ENCODE measurements at places on chromosomes 7 and 10.

DNA sequence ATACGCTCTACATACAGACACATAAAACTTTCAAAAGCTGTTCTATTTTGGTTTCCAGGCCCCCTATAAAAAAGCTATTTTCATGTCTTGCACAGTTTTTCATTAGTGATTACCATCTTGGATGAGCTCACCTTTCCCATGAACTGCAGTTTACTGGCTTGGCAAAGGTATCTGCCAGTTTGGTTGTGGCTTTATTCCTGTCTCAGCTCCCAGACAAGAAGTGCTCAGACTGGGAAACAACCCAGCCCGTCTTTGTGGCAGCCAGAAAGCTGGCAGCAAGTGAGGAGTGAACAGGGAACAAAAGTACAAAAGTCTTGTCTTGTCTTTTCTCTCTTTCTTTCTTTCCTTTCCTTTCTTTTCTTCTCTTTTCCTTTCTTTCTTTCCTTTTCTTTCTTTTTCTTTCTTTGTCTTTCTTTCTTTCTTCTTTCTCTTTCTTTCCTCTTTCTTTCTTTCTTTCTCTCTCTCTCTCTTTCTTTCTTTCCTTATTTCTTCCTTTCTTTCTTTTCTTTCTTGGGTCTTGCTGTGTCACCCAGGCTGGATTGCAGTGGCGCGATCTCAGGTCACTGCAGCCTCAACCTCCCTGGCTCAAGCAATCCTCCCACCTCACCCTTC, 138.8 kb downstream of the CFAP58 start:
- no peak for DNase-seq

DNA sequence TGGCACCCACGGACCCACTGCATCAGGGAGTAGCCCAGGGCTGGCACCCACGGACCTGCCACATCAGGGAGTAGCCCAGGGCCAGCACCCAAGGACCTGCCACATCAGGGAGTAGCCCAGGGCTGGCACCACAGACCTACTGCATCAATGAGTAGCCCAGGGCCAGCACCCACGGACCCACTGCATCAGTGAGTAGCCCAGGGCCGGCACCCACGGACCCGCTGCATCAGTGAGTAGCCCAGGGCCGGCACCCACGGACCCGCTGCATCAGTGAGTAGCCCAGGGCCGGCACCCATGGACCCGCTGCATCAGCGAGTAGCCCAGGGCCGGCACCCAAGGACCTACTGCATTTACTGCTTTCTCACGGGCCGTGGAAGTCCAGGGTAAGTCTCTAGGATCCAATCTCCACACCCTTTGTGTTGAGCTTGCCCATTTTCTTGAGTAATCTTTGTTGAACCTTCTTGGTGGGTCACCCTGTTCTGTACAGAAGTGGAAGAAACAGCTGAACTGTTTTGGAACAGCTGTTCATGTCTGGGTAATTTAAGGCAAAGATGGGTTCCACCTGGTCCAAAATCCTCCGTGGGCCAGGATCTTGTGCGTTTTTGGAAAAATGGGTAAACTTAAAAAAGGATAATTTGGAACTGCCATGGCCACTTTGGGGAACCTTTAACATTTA, 69.0 kb downstream of the VIPR2 start:
- no peak for DNase-seq

DNA sequence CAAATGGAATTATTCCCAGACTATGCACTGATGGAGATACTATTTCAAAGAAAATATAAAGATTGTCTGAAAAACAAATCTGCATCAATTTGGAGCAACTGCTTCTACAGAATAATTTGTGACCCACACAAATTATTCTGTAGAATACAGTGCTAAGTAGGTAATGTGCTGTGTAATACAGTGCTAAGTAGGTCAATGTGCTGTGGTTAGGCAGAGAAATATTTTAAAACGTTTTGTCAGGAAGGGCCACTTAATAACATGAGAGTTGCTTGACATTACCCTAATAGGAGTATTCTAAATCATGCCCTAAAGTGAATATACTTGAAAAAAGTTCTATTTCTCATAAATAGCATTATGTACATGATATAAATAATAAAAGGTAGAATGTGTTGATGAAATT, 116.5 kb upstream of the KCND2 start:
- DNase-seq, result no peak

- DNase-seq, result no peak
These were observed 2.2 kb downstream of the PLPP4 start for GRCh38 chr10:120459185-120459584.

- DNase-seq, result no peak
These were observed 73.9 kb downstream of the KAT6B start for GRCh38 chr10:74900297-74900696.

GRCh38 chr7:126716321-126716720, 536.4 kb downstream of the GRM8 start:
- DNase-seq, result no peak

GRCh38 chr7:125279961-125280360, 350.3 kb upstream of the POT1 start:
- no peak for DNase-seq

DNA sequence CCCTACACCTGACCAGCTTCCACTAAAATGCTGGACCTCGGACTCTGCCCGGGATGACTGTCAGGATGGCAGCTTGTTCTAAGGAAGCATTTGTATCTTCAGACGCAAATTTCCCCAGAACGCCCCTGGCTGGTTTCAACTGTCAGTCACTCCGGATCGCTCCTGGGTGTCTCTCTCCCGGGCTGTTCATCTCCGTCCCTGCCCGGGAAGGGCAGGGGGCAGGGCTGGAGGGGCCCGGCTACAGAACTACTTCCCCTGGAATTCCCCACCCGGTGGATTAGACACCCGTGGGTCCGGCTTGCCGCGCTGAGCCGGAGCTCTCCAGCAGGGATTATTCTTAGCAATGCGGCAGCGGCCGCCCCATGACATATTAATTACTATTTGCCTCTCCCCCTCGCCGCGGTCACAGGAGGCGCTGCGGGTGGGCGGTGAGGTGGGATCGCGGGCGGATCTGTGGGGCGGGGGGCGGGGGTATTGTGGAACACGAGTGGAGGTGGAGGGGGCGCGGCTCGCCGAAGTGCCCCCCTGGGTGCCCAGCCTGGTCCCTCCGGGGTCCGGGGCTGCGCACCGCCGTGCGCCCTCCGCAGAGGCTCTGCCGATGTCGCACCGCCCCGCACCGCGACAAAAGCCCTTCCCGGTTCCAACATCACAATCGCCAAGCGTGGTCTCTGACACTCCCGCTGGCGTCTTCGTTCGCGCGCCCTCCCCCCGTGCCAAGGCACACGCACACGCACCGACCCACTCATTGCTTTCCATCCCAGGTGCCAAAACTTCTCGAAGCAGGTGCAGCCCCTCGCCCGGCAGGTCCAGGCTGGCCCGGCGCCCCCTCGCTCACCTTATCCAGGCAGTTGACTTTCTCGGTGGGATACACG, 276.1 kb upstream of the NEBL start:
- DNase-seq, result no peak

GRCh38 chr7:128687131-128687530, 15.0 kb downstream of the GARIN1A start:
- no peak for DNase-seq

GRCh38 chr7:96663871-96664445, 45.7 kb downstream of the SEM1 start:
- DNase-seq, result no peak

GRCh38 chr10:61592581-61592980, 70.1 kb upstream of the CABCOCO1 start:
- DNase-seq, result peak; percentile 30

DNA sequence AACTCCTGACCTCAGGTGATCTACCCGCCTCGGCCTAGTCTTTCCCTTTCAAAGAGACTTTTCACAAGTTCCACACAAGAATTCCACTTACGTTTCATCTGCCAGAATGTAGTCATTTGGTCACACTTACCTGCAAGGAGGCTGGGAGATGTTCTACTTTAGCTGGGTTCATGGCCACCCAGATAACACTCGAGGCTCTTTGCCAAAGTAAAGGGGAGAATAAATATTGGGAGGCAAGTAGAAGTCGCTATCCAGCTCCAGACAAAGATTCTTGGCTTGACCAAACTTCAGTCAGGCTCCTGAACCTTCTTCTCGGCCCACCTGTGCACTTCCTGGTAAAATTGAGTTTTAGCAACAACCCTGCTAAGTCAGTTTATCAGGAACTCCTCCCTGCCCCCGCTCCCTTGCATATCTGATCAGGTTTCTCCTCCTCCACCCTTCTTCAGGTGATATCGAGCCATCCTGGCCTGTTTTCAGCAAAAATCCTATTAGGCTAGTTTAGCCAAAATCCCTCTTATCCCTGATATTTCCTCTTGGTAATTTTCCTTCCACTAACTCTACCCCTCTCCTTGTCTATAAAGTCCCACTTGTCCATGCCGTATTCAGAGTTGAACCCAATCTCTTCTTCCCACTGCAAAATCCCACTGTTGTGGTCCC, 25.1 kb upstream of the SAMD8 start:
- no peak for DNase-seq

- no peak for DNase-seq
These were observed 369.4 kb upstream of the IGFBP3 start for GRCh38 chr7:46290374-46291049.

DNA sequence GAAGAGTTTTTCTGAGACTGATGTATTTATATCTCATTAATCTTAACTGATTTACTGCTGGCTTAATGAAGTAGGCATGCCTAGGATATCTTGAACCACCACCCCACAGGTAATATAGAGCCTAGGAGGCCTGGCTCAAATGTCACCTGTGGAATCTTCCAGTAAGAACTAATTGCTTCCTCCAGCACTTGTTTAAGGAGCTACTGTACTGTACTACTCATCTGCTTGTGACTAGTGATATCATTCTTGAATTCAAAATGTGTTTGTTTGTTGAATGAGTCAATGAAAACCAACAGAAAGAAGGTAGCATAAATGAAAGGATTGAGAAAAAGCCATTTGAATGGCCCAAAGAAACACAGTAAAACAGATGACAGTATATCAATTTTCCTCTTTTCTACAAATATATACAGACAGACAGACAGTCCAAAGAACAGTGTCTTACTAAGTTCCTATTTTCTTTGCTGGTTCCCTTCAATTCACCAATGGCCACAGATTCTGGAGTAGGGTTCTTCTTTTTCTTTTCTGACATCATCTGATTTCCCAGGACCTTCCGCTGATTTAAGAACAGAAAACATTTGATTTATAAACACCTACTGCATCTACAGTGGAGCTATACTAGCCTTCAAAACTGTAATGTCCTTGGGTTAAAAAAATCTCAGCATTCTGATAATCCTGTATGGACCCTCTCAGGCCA, 43.7 kb upstream of the SLIT1 start:
- DNase-seq, result no peak

- no peak for DNase-seq
These were observed 326.5 kb downstream of the GATA3 start for GRCh38 chr10:8380833-8381496.

DNA sequence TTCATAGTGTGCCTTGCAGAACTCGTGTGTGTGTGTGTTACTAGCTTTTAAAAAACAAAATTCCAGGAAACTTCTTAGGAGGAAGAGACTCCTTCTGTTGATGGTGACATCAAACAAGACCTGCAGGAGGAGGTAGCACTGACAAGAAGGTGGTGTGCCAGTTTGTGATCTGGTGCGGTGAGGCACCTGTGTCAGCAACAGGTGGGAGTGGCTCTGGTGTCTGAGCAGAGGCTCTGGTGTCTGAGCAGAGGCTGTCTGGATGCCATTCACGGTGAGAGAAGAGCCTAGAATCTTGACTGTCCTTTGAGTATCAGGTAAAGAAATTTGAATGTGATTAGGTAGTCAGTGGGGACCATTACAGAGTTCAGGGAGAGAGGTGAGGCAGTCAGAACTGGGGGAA, 122.8 kb downstream of the INPP5A start:
- DNase-seq, result no peak

- DNase-seq, result no peak
These were observed 131.6 kb upstream of the LSM8 start for GRCh38 chr7:118052336-118052735.

- no peak for DNase-seq
These were observed 239.6 kb upstream of the STEAP1 start for GRCh38 chr7:89914711-89915110.

DNA sequence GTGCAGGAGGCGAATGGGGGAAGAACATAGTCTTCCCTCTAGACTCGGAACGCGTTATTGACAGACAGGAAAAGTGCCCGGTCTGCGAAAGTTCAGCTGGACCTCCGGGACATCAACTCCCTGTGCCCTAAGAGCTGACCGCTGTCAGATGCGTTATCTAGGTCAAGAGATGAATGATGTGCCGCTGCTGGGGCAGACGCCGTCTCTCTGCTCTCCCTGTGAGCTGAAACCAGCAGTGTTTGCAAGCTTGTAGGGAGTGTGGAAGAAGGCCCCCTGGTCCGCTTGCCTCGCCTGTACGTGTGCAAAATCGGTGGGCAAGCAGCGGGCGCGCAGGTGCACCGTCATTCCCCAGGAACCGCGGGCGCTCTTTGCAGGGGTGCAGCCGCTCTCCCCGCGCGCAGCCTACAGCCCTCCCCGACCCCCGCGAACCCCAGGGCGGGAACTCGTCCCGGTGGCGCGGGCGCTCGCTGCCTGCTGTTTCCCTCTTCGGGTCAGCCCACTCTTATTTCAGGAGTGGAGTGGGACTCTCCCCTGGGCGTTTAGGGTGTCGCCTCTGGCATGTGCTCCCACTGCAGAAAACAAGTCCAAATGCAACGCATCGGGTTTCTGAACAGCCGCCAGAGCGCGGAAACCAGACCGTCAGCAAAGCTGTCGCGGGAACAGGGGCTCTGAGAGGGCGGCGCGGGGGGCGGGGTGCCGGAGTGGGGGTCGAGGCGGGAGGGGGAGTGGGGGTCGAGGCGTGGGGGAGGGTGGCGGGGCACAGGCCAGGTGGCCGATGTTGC, 1.8 kb upstream of the PFKFB3 start:
- DNase-seq, result no peak

DNA sequence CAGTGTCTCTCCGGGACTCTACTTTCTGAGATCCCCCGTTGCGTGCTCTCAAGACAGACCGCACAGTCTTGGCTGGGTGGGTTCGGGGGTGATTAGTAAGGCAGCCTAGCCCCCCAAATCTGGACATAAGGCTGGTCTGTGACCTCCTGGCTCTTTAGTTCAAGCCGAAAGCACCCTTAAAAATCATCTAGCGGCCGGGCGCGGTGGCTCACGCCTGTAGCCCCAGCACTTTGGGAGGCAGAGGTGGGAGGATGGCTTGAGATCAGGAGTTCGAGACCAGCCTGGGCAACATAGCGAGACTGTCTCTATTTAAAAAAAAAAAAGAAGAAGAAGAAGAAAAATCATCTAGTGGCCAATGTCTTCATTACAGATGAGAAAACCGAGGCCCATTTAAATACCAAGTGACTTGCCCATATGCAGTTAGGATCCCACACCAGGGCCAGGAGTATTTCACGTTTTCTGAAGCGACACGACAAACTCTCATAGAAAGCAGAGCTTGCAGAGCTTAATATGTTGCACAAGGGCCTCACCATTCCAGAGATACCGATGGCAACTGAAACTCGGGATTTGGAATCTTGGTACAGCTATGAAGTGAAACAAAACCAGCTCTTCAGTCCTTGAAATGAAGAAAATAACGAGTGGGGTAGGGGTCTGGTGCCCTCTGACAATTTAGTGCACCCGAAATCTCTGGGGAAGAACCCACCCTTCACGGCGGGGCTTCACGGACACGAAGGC, 703 bp upstream of the HILPDA start:
- no peak for DNase-seq

- DNase-seq, result no peak
These were observed 432.6 kb downstream of the TNS3 start for GRCh38 chr7:47149208-47149839.

GRCh38 chr10:74994854-74995253, 116.6 kb upstream of the SAMD8 start:
- no peak for DNase-seq

Measured in iPS DF 19.7 (cell line).